Activated gamma-delta T cell (primary cell): ENCODE measurements at places on chromosomes 12 and 14.

- DNase-seq, result no peak
Measured at GRCh38 chr14:64213086-64213485, 81.1 kb downstream of the ESR2 start.

DNA sequence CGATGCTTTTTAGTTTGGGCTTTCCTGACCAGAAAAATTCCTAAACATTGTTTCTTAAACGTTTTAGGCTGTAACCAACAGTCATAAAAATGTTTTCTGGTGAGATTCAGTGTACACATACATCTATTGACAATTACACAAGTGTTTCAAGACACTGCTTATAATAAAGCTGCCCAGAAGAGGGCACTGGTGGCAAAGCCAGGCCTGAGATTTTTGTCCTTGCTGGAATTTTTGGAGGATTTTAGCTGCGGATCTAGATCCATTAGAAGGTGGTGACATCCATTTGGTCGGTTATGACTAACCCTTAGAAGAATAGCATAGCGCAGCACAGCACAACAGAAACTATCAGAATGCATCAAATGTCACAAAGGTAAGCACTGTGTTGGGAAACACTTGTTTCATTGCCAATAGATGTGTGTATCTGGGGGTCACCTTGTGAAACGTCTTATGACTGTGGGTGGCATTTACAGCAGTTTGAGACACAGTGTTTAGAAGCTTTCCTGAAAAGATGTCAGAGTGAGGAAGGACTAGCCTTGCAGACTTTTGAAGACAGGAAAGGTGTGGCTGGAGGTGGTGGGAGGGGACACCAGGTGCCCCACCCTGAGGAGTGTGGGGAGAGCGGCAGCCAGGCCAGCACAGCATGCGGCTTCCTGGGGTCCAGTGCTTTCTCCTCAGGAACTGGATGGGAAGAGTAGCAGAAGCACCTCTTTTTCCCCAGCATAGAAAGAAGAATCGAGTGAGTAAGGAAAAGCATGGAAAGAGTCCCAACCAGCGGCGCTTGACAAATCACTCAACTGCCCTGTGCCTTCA lies 54.7 kb upstream of the FKBP4 start:
- DNase-seq, result no peak

DNA sequence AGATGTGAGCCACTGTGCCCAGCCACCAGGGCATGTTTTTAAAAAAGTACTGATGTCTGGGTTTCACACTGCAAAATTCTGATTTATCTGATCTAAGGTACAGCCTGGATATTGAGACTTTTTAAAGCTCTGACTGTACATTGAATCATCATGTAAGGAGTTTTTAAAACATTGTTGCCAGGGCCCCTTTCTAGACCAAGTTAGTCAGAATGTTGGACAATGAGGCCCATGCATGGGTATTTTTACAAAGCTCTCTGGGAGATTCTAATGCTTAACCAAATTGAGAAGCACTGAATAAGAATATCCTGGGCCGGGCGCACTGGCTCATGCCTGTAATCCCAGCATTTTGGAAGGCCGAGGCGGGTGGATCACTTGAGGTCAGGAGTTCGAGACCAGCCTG lies 16.7 kb downstream of the TMEM19 start:
- no peak for DNase-seq

- DNase-seq, result no peak
Measured at GRCh38 chr12:123659996-123660727, 10.8 kb upstream of the TCTN2 start.

DNA sequence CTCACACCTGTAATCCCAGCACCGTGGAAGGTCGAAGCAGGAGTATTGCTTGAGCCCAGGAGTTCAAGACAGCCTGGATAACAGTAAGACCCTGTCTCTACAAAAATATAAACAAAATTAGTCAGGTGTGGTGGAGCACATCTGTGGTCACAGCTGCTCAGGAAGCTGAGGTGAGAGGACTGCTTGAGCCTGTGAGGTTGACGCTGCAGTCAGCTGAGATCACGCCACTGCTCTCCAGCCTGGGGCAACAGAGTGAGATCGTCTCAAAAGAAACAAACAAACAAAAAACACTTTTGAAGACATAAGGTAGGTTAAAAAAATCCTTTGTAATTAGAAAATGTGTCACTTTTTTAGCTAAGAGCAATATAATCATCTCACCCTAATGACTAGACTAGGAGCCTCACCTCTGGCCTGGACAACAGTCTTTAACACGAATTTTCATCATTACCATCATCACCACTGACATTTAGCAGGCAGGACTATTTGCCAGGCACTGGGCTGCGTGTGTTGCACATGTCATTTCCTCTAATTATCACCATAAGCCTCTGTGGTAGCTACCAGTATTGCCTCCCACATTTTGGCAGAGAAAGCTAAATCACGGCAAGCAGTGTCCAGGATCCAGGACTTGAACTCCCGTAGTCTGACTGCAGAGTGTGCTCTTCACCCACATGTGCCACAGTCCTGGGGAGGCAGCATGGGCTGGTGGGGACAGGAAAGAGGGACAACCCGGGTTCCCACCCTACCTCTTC lies 4.6 kb upstream of the SYCP3 start:
- no peak for DNase-seq

DNA sequence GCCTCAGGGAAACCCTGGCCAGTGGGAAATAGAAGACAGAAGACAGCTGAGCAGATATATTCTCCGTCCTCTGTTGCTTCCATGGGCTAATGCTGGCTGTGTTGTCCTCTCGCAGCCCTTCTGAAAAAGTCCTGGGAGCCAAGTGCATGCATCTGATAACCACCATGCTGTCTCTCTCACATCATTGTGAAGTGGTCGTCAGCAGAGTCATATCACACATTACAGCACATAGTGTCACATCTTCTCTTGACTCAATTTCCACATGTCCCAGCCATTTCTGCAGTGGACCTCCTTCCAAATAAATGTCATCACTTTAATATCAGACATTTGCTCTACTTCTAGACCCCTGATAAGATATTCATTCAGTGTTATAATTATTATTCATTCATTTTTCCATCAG lies 3.8 kb downstream of the TAS2R20 start:
- no peak for DNase-seq

DNA sequence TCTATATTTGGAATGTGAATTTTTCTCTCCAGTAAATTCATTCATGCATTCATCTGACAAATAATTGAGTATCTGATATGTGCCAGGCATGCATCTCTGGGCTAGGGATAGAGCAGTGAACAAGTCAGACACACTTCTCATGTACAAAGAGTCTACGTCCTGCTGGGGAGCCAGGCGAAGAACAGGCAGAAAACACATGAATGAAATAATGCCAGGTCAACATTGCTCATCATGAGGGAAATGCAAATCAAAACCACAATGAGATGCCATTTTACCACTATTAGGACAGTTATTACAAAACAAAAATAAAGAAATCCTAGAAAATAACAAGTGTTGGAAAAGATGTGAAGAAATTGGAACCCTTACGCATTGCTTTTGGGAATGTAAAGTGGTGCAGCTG lies 90.3 kb downstream of the PAX9 start:
- no peak for DNase-seq

DNA sequence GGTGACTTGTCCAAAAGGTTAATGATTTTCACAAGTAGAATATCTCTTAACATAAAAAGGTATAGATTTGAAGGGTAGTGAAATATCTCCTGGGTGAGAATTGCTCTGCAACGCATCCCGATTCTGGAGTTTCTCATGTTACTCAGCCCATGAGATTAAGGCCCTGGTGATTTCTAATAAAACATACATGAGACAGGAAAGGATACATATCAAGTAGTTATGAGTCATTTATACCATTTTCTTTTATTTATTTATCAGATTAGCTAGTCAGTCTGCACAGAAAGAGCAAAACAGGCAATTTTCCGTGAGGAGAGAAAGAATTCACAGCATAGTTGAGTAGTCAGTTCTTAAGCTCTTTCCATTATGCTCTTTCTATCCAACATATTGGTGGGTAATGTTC lies 535.6 kb upstream of the ATP2B1 start:
- DNase-seq, result no peak

GRCh38 chr12:33605757-33606156 lies 166.1 kb upstream of the SYT10 start:
- DNase-seq, result no peak

DNA sequence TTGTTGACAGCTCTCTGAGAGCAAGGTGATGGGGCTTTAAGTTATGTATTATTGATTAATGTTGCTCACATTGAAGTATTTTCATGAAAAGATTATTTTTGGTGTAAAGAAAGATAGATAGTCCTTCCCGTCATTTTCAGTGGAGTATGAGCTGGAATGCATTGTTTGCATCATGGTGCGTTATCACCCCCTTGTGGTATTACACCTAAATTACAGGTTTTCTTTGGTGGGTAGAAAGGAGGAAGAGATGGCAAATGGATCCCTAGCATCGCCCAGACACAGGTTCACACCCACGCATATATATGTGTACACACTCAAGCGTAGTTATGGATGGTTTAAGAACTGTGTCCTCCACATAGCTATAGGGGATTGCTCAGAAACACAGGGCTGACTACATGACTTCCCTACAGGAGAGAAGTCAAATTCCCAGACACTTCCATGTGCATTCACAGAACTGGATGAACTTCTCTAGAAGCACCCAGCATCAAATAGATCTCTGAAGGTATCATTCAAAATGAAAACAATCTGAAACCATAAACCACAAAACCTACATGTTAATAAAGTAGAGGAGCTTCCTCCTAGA lies 14.4 kb upstream of the SERPINA10 start:
- DNase-seq, result no peak

DNA sequence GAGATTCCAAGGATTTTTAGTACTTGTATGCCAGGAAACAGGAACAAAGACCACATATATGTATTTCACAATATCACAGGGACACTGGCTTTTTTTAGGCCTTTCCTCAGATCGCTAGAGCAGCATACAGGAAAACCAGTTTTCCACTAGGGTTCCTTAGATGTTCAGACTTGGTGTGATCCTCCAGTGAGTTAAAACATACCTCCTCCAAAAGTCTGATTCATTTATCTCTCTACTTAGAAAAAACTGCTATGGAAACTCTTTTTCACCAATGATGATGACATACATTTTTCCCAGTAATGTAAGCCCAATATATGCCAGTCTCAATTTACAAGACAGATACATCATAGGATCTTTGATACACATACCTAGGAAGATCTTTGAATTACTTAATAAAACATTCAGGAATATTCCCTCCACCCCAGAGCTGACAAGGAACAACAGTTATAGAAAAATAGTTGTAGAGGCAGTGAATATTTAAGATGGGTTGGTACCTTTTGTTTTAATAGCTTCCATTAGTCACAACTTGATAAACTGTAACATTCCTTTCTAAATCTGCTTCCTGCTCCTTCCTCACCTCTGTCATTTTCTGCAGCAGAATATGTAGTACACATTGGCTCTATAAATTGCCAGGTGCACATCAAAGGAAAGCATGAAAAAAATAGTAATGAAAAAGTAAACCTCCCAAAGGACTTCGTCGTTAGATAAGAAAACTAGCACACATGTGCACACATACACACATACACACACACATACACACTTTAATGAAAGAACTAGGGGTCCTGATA lies 27.5 kb downstream of the BCAT1 start:
- DNase-seq, result no peak

DNA sequence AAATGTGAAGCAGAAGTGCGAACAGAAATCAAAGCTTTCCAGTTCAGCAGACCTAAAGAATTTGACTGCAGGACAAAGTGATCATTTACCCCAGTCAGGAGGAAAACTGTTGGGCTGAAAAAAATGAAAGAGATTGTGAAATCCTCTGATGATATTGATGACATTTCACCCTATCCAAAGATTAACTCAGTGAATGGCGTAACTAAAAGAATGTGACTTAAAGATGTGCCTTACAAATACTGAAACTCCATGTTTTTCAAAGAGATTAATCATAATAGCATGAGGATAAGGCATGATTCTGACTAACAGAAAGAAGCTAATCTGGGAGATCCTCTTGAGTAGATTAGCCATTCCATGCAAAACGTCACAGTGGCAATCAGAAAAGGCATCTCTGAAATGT lies 225.6 kb downstream of the DUSP6 start:
- DNase-seq, result no peak

DNA sequence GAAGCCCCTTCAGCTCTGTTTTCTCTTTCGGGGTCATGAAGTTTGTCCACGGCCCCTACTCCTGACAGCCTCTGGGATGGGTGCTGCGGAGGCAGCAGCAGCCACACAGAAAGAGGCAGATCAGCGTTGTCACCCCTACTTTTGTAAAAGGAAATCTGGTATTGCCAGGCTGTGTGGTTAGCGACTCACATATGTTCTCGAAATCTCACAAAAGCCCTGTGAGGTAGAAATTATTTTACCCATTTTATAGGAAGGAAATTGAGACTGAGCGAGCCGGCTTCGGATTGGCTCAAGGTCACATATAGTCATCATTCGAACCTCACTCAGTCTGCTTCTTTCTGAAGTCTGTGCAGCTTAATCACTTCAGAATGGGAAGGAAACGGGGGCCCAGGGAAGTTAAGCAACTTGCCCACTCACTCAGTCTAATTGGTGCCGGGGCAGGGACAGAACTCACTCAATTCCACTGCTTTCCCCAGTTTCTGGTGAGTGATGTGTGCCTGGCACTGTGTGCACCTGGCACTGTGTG lies 1.1 kb upstream of the CKAP4 start:
- DNase-seq, result no peak

- no peak for DNase-seq
Measured at GRCh38 chr14:75770635-75771034, 109.6 kb downstream of the TTLL5 start.

DNA sequence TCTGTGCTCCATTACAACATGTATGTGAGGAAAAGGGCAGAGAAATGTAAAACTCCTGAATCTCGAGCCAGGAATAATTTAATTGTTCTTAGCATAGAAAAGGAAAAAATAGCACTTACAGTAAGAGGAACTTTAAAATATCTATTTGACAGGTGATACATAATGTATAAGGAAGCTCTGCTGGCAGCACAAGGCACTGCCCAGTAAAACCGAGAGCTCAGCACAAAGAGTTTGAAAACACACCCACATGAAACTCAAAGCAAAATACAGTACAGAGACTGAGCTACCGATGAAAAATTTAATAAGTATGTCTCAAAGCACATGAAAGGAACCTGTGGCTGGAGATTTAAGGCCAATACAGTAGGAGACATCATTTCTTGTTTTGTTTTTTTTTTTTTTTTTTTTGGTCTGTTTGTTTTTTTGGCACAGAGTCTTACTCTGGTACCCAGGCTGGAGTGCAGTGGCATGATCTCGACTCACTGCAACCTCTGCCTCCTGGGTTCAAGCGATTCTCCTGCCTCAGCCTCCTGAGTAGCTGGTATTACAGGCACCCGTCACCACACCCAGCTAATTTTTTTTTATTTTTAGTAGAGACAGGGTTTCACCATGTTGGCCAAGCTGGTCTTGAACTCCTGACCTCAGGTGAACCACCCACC lies 19.2 kb downstream of the CLIP1 start:
- DNase-seq, result no peak
